Memory B cell (primary cell): ENCODE measurements at places on chromosomes 12 and 14.

DNA sequence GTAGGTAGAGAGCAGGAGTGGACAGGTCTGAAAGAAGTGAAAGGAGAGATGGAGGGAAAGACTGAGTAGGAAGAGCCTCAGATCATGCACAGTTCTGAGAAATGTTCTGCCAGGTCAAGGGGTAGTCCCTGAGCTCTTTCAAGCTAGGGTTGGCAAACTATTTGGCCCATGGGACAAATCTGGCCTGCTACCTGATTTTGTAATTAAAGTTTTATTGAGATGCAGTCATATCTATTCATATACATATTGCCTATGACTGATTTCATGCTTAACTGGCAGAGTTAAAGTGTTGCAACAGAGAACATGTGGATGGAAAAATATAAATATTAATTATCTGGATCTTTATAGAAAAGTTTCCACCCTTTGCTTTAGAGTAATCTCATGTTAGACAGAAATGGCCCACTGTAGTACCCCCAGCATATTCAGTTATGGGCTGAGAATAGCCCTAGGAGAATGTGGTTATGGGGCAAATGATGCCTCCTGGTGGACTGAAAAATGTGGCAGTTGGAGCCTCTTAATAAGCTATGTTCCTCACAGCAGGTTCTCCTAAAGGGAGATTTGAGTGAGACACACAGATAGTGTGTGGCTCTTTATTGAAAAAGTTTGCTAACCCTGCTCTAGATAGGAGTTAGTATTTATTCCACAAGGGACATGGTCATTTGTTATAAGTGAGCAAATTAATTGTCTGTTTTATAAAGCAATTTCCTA lies 476.9 kb downstream of the LRIG3 start:
- DNase-seq, result no peak

DNA sequence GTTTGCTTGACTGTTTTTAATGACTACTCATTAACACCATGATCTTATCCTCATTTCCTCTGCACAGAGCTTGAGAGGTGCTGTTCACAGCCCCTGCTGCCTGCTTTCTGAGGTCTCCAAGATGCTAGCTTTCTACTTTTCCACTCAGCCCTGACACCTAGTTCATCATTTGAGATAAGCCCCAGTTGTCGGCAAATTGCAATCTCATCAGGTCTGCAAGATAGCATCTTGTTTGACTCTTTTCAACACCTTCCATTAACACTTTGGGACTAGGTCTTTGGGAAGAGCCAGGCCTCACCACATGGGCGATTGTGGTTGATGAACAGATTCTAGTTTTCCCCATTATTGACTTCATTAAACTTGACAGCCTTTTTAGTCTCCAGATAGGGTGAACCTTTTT lies 904.8 kb downstream of the DIO2 start:
- DNase-seq, result no peak

DNA sequence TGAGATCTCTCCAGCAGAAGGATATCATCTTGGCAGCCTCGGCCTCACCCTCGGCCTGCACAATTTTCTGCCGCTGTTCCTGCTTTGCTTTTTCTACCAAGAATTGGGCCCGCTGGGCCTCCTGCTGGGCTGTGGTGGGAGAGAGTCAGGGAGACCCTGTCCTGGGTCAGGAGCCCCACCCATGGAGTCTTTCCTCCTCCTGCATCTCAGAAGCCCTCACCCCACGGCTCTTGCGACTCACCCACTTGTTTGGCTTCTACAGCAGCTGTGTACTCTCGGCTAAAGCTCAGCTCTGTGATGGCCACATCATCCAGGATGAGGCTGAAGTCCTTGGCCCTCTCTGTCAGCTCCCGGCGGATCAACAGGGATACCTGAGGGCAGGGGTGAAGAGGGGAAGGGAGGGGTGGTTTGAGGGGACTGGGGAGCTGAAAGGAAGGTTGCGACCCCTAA lies 2.8 kb downstream of the PHB2 start:
- DNase-seq, result no peak

DNA sequence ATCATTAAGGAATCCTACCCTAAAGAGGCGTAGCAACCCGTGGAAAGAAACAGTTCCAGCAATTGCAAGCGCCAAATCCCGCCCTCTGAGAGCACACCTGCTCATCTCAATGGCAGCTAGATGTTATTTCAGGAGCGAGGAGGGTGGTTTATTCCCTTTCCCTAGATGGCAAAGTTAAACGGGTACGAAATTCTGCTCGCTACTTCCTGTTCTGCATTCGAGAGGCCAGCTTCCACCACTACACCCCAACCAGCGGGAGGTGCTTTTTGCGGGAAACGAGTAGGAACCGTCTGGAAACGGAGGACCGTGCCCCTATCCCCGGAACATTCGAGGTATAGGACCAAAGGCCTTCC lies 536 bp downstream of the VPS29 start:
- DNase-seq, result peak; percentile 4

GRCh38 chr12:1781772-1782171 lies 38.6 kb upstream of the LRTM2 start:
- DNase-seq, result no peak

GRCh38 chr14:77296155-77296554 lies 24.5 kb downstream of the POMT2 start:
- DNase-seq, result no peak

DNA sequence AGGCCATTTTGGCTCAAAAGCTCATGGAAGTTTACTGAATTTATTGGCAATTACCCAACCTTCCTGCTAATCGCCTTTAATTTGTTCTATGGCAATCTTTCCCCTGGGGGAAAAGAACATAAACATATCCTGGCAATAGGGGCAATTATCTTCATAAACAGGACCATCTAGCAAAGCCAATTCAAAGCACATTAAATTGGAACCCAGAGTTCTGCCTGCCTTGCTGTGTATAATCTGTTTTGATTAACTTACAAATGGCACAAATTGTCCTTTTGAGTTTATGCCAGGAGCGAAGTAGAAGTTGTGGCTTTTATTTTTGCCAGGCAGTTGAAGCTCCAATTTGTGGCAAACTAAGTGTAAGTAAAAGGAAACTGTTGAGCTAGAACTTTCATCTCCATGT lies 68.6 kb downstream of the C12orf50 start:
- DNase-seq, result no peak

DNA sequence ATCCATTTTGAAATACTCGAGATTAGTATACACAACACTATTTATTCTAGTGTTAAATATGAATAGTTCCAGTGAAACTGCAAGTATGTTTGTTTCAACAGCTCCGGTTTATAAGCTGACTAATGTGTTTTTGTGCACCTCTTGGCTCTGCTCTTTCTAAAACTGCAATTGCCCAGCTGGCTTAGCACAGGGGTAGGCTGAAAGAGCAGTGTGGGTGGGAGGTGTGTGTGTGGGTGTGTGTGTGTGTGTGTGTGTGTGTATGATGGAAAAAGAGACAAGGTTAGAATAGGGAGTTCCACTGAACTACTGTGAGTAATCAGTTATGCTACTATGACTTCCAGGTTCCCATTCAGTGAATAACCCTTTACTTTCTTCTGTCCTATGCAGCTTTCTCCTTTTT lies 37.8 kb upstream of the DDHD1 start:
- DNase-seq, result no peak

GRCh38 chr12:87953256-87953860 lies 75.8 kb downstream of the C12orf50 start:
- DNase-seq, result no peak

GRCh38 chr14:34935488-34935887 lies 47.3 kb upstream of the SRP54 start:
- DNase-seq, result no peak

GRCh38 chr12:14153803-14154202 lies 172.4 kb upstream of the GRIN2B start:
- DNase-seq, result no peak

- no peak for DNase-seq
Observed at GRCh38 chr12:69947897-69948296, 122.9 kb downstream of the MYRFL start.

GRCh38 chr12:122116707-122117535 lies 38.4 kb downstream of the MLXIP start:
- no peak for DNase-seq

DNA sequence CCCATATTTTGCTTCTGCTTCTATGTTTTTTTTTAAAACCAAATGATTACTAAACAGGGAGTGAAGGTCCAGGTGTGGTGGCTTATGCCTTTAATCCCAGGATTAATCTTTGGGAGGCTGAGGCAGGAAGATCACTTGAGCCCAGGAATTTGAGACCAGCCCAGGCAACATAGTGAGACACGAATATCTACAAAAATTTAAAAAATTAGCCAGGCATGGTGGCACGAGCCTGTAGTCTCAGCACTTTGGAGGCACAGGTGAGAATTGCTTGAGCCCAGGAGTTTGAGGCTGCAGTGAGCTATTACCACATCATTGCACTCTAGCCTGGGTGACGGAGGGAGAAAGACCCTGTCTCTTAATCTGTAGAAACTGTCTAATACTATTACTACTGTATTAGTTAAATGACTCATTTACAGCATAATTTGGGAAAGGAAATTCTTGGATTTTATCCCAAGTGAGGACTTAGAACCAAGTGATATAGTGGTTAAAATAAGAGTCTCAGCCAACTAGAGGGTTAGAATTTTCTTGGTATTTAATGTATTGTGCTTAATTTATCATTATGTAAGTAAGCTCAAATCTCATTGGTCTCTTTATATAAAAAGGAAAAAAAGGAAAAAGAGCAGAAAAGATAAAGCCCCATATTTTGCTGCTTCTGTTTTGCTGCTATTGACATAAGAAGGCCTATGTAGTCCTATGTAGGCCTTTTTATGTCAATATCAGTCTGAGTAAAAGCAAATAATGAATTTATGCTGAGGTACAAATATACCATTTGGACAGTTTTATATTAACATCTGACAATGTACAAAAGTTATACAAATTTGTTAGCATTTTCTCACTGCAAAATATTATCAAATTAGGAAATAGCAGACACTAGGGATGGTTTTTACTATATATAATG lies 163.4 kb downstream of the RAD51B start:
- no peak for DNase-seq

DNA sequence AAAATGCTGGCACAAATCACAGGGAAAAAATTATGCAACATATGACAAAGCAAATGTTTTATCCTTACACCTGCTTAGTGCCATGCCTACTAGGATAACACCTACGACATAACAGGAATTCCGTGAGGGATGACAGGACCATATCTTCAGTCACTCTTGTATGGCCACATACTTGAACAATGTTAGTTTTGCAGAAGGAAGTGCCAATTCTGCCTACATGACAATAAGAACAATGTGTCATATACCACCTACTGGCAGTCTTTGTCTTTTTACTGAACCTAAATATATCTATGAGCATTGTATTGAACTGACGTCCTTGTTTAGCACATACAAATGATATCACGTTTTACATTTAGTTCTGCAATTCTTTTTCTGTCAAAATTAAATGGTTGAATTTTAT lies 234.0 kb downstream of the ADAMTS20 start:
- DNase-seq, result no peak

DNA sequence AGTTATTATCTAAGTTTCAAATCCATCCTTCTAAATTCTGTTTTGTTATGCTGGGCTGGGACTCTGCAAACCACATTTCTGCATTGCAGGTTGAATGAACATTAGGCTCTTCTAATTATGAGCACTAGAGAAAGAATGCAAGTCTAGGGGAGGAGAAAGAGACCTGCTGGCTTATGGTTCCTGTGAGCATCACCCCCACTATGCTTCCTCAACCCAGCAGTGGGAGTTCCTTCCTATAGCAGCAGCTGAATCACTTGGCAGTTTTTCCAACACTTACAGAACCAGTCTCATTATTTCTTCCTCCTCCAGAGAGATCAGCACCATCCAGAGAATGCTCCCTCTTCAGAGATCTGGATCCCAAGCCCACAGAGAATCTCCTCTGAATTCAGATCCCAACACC lies 297.7 kb upstream of the CLEC14A start:
- DNase-seq, result no peak

GRCh38 chr12:104519190-104520019 lies 62.7 kb downstream of the CHST11 start:
- DNase-seq, result no peak

GRCh38 chr14:22650960-22651521 lies 6.9 kb upstream of the OR6J1 start:
- no peak for DNase-seq

DNA sequence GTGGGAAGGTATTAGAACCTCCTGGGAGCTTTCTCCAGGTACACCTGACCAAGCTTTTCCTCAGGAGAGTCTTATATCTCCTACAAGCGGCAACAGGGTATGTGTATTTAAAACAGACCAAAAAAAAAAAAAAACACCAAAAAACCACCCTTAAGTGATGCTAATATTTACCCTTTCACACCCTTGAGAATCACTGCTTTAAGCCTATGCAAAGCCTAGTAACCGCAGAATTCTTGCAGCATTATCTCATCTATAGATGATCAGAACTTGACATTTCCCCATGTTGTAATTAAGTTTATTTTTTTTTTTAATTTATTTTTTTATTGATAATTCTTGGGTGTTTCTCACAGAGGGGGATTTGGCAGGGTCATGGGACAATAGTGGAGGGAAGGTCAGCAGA lies 19.3 kb downstream of the ZNF641 start:
- DNase-seq, result no peak

- no peak for DNase-seq
Observed at GRCh38 chr12:67754933-67755697, 106.6 kb downstream of the DYRK2 start.

DNA sequence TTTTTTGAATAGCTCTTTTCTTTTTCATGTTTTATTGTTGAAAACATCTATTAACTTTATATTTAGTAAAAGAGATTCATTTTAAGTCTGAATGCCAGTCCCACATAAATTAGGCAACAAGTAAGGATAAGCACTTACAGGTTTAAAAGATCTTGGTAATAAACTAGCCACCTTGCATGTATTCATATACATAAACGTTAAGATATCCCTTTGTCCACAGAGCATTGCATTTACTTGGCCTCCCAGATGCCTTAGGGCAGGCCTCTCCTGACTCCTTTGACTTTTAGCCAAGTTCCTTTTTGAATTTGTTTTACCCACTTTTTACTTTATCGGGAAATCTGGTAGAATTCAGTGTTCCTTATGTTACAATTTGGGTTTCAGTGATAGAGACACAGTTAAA lies 331.7 kb downstream of the ETNK1 start:
- DNase-seq, result no peak

- no peak for DNase-seq
Observed at GRCh38 chr12:12017135-12017581, 53.6 kb upstream of the BCL2L14 start.

- DNase-seq, result no peak
Observed at GRCh38 chr12:132502149-132502881, 12.4 kb downstream of the FBRSL1 start.

GRCh38 chr12:122999196-122999946 lies 18.9 kb downstream of the ARL6IP4 start:
- DNase-seq, result no peak

DNA sequence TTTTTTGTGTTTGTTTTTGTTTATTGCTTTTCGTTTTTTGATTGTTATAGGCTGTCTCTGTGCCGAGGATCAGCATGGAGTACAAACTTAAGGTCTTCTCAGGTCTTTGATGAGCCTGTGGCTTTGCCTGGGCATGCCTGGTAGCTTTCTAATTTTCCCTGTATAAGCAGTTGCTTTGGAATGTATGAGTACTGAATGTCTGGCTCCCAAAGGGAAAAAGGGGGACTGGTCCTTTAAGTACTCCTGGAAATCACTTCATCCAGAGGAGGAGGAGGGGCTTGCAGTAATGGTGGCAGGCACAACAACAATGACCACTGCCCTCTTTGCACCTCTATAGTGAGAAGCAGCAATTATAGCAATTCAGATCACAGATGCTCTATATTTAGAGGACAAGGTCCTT lies 67.6 kb upstream of the TTC7B start:
- DNase-seq, result no peak

GRCh38 chr12:132881818-132882217 lies 5.6 kb downstream of the CHFR start:
- DNase-seq, result no peak

GRCh38 chr14:89276424-89276975 lies 140.5 kb downstream of the FOXN3 start:
- peak; percentile 6 for DNase-seq
